Activated CD8-positive, alpha-beta memory T cell treated with anti-CD3 and anti-CD28 coated beads for 1 hour (primary cell): ENCODE measurements at places on chromosomes 16 and 17.

- no peak for DNase-seq
Observed at GRCh38 chr16:58882292-58882691, 148.2 kb upstream of the GOT2 start.

DNA sequence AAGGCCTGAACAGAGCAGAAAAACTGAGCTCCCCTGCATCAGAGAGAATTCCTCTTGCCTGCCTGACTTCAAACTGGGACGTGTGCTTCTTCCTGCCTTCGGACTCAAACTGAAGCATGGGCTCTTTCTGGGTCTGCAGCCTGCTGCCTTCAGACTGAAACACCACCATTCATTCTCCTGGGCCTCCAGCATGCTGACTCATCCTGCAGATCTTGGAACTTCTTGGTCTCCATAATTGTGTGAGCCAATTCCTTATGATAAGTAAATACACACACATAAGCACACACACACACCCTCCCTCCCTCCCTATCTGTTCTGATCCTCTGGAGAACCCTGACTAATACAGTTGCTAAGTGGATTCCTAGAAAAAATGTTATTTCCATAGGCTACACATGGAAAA lies 874.3 kb upstream of the EEF2KMT start:
- DNase-seq: no peak

DNA sequence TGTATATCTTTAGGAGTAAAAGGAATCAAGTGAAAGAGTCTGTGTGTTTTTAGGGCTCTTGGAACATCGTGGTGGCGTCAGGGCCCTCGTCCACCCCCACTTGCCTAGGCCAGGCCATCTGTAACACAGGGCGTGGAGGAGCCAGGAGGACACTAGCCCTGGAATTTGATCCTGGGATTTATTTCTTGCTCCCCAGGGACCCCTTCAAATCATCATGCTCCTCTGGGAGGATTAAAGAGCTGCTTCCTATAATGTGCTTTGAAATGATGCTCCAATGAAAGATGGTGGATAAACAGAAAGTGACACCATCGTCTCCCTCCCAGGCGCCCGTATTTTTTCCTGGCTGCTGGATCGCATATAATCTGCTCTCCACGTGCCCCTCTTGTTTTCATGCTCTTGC lies 113.3 kb downstream of the AATF start:
- no peak for DNase-seq

GRCh38 chr17:12665263-12666210 lies at the start of gene MYOCD:
Gene MYOCD (plus strand): TSS chr17:12665890. CDS start chr17:12666189, 299 bp downstream.
- no peak for DNase-seq

DNA sequence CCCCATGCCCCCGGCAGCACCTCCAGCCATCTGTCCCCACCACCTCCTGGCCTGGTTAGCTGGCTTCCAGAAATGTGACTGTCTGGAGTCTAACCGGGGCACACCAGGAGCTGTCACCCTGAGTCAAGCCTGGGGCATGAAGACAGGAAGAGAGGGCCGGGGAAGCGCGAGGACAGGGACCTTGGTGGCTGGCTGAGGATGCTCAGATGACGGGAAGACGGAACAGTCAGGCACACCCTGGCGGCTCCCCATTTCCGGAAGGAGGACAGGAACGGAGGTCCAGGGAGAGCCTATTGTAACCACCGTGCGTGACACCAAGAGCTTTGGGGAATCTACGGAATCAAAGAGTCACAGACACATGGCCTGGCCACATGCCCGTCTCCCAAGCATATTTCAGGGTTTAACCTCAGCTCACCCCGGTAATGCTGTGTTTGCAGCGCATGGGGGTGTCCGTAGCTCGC lies 51.7 kb downstream of the SDK2 start:
- no peak for DNase-seq

DNA sequence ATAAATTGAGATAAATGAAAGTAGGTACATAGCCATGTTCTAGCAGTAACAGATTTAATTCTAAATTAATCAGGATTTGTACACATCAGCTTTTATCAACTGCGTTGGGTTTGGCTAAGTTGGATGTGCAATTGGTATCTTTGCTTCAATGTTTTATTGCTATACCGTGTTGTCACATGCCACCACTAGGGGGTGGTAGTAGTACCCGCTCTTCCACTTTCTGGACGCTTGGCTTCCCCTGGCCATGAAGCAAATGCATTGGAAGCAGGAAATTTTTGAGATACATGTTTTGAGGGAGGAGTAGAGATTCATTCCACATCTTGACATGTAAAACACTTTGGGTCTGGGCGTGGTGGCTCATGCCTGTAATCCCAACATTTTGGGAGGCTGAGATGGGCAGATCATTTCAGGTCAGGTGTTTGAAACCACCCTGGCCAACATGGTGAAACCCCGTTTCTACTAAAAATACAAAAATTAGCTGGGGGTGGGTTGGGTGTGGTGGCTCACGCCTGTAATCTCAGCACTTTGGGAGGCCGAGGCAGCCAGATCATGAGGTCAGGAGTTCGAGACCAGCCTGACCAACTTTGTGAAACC lies 58.6 kb downstream of the EMP2 start:
- no peak for DNase-seq

- no peak for DNase-seq
Observed at GRCh38 chr16:83882163-83882885, 16.6 kb upstream of the MLYCD start.

DNA sequence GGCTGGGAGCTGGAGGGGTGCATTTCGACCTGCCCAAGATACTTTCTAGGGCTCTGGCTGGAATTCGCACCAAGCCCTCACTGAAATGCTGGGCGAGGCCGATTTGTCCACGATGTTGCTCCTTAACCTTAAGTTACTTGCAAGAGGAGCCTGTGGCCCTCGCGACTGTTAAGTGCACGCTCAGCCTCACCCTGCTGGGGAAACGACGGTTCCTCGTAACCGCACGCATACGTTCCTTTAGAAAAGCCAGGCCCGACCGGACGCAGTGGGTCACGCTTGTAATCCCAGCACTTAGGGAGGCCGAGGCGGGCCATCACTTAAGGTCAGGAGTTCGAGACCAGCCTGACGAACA lies 607 bp upstream of the NCOR1 start:
- no peak for DNase-seq

DNA sequence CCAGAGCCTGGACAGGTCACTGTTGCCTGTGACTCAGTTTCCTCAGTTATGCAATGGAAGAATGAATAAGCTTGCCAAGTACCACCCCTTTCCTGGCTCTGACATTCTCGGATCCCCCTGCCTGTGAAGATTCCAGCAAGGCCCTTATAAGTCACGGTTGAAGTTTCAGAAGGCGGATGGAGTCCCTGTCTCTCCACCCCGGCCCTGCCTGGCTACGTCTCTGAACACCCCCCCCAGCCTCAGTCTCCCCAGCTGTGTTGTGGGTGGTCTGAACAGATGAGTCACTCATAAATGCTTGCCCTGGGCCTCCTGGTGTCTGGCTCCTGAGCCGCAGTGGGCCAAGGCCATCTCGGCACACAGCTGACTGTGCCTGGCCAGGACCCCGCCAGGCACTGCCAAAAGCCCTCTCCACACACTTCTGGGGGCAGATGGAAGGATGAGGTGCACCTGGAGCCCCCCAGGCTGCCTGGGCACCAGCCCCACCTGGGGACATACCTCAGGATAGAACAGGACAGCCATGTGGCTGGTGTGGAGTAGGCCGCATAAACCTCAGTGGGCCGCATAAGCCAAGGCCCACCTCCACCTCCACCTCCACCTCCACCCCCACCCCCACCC lies 15.4 kb downstream of the VASN start:
- DNase-seq: no peak

- no peak for DNase-seq
Observed at GRCh38 chr17:21512307-21513011, 136.3 kb downstream of the KCNJ12 start.

- no peak for DNase-seq
Observed at GRCh38 chr17:42508426-42509165, 27.4 kb upstream of the NAGLU start.

DNA sequence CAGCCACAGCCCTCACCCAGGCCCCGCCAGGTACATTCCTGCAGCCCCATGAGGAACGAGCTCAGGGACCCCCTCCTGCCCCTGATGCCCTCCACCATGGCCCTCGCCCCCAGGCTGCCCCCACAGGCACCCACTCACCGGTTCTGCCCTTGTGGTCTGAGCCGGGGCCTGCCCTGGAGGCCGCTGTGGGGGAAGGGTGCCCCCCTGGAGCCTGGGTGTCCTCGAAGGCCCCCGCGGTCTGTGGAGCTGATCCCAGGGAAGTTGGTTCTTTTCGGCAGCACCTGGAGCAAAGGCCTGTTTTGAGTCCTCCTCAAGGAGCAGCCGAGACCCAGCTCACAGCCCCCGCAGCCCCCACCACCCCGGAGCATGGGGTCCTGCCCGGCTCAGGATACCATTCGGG lies 2.4 kb downstream of the PABPN1L start:
- no peak for DNase-seq

- DNase-seq: no peak
Observed at GRCh38 chr16:77408607-77409006, 26.2 kb downstream of the ADAMTS18 start.

DNA sequence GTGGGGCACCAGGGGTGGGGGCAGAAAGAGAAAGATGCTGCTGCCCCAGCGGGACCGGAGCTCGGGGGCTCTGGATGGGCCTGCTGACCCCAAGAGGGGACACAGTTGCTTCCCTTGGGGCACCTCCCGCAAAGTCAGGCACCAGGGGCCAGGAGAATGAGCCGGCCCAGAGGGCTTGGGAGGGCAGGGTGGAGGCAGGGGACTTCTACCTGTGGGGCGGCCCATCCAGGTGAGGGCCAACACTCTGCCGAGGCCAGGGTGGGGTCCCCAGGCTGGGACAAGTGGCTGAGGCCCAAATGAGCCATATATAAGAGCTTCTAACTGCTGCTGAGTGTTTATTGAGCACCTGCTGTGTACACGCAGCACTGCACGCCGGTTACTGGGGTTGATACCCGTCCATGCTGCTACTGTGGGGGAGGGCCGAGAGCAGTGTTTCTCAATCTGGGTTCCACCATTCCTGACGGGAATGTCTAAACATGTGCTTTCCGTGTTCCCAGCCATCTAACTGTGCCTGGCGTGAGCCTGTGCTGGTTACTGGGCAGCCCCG lies 211.7 kb upstream of the GSE1 start:
- DNase-seq: no peak

GRCh38 chr17:5897275-5897911 lies 172.8 kb upstream of the WSCD1 start:
- DNase-seq: no peak

DNA sequence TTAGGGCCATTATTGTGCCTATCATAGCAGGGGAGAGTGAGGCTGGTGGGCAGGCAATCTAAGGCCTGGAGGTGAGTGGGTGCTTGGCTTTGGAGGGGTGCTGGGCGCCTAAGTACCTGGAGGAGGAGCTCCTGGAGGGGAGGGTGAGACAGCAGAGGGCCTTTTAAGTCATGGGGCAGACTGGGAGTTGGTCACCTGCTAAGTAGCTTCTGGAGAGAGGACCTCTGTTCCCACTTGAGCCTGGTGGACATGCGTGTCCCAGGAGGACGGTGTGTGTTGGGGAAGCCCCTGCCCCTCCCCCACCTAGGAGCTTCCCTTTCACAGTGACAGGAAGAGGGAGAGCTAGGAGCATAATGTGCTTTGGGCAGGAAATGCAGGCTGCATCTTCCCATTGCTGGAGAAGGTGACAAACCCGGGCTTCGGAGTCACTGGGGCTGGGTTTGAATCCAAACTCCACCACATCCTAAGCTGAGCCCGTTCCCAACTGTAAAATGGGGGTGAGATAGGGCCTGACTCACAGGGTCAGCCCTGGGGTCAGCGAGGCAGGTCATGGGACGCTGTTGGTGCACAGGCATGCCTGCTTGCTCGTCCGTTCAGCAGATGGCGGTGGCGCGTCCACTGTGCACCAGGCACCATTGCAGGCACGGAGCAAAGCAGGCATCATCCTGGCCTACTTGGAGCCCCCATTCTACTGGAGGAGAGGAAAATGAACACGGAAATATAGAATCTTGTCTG lies 37.9 kb downstream of the CMIP start:
- DNase-seq: no peak

DNA sequence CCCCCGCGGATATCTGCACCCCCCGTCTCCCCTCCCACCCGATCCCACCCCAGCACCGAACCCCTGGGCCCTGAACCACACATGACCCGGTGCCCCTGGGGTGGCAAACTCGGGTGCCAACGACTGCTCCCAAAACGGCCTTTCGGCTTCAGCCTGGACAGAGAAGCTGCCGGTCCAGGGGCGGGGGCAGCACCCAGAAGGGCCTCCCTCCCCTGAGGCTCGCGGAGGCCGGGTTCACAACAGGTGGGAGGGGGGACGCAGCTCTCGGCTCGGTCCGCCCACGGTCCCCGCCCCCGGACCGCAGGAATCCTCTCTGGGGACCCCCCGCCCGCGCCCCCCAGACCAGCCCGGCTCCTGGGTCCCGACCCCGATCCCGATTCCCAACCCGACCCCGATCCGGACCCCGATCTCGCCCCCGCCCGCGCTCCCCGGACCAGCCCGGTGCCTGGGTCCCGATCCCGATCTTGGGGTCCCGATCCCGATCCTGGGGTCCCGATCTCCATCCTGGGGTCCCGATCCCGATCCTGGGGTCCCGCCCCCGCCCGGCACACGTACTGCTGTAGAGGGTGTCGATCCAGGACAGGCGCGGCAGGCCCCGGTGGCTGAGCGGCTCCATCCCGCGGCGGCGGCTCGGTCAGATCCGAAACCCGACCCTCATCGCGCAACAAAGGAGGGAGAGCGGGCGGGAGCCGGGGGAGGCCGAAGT lies 516 bp downstream of the ABR start:
- no peak for DNase-seq

- no peak for DNase-seq
Observed at GRCh38 chr16:30493941-30494488, 21.5 kb downstream of the ITGAL start.

GRCh38 chr16:79587296-79587695 lies 13.2 kb downstream of the MAF start:
- no peak for DNase-seq

- no peak for DNase-seq
Observed at GRCh38 chr17:34565713-34566112, 13.7 kb upstream of the TMEM132E start.

DNA sequence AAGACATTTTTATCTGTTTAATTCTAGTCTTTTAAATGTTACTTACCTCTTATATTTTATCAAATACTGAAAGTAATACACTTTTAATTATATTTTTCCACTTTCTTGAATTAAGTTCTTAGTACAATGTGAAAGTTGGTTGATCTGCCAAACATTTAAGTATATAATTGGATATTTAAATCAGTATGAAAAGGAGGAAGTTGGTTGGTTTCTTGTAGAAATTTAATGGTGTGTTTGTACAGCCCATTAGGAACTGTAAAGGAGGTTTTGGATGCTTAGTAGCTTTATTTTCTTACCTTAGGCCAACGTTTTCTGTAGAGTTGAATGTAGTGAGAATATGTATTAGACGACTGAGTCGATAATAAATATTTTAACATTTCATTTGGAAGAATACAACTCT lies 5.4 kb downstream of the NFATC3 start:
- DNase-seq: no peak
